ENCODE measurements at places on chromosomes 5 and 9.

DNA sequence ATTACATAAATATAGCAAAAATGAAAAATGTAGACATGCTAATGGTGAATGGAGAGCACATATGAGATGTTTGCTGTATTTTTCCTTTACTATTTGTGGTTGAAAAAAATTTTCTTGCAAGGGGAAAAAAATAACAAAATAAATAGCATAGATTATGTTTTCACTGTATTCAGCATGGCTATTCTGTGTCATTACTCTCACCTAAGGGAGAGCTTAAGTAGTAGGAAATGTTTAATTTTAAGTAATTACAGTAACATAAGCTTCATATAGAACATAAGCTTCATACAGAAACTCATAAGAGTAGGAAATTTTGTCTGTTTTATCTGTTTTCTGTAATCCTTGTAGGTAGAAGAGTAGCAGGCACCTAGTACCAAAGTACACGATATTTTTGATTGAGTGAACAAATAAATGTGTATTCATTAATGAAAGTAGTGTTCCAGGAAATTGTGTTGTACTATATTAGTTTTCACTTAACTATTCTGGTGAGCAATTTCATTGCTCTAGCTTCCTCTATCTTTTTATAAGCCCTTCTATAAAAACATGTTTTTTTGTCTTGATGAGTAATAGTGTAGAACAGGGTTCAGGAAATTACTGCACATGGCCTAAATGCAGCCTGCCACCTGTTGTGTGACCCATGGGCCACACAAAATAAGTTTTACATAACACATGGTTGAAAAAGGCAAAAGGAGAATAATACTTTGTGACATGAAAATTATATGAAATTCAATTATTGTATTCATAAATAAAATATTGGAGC lies 1025.0 kb upstream of the CDH10 start:
- no peaks in the 10 kb centered on the region for H3K27me3 ChIP-seq
- H3K4me3 ChIP-seq = no peak overlapping the region
- H3K36me3 ChIP-seq = no peaks in the 10 kb centered on the region
- DNase-seq = no peak
- H3K27ac ChIP-seq = no peak overlapping the region

DNA sequence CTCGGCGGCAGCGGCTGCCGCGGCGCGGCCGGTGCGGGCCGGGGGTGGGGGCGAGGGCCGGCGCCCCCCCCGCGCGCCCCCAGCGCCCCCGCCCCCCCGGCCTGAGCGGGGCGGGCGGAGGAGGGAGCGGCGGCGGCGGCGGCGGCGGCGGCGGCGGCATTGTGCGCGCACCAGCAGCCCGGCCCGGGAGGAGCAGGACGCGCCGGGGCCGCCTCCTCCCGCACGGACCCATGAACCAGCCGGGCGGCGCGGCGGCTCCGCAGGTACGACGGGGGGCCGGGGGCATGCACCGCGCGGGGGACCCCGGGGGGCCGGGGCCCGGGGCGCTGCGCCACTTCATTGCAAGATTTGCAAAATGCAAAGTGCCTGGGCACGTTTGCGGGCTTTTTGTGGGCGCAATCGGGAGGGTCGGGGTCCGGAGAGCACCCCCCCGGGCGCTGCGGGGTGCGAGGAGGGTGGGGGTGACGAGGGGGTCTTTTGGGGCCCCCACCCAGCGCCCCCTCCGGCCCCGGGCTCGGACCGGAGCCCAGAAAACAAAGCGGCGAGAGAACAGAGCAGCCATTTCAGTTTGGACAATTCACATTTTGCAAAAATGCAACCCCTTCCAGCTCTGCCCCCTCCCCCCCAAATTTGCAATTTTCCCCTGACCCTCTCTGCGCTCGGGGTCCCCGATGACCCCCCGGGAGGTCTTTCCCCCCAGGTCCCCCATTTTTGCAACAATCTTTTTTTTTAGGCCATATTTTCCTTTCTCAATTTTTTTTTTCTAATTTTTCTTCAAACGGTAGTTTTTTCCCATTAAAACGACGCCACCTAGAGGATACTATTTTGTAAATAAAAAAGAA lies at the start of gene ZNF618:
TSS of gene ZNF618 (plus strand) at position 159 of the 842 bp plus-strand sequence. CDS start at position 231, 72 bp downstream.
- H3K27me3 ChIP-seq = peaks cover 14% of the 10 kb centered on the region
- peak within 1 kb of the TSS; percentile 80 for H3K4me3 ChIP-seq
- no peak within 1 kb of the TSS for H3K27ac ChIP-seq
- DNase-seq = no peak

DNA sequence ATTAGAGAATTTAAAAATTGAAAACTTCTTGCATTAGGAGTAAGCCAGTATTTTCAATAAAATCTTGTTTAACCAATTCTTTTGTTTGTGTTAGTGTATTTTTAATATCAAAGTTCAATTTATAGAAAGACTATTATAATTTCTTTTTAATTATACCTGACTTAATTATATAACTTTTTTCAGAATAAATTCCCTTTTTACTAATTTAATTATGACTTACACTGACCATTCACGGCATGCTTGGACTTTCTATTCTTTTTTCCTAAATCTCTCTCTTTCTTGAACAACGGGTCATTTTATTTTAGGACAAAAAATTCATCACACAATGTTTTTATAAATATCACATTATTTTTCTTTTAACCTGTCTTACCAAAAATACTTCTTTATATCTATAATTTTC lies 555.3 kb upstream of the PTGER4 start:
- no peak overlapping the region for H3K27ac ChIP-seq
- peaks cover 10% of the 10 kb centered on the region for H3K36me3 ChIP-seq
- H3K27me3 ChIP-seq = no peaks in the 10 kb centered on the region

- no peaks in the 10 kb centered on the region for H3K4me1 ChIP-seq
- H3K27me3 ChIP-seq = peaks cover 11% of the 10 kb centered on the region
Measured at GRCh38 chr9:69971643-69972449, 71.8 kb upstream of the MAMDC2 start.

DNA sequence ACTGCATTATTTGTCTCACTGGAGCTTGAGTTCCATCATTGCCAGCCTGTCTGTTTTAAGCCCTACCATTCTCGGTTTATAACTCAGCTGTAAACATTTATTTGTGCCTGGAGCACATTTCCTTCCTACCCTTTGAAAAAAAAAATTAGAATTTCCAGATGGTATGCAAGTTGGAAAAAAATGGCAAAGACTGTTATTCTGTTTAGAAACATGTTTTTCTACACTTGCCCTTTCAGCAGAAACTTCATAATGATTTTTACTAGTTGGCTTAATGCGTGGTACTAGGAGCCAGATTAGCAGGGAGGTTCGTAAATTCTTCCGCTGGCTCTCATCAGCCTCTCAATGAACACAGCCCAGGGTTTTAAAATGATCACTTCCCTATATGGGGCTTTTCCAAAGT lies 238.8 kb upstream of the WWC1 start:
- H3K36me3 ChIP-seq = no peaks in the 10 kb centered on the region
- no peaks in the 10 kb centered on the region for H3K27me3 ChIP-seq

- H3K27ac ChIP-seq = no peak overlapping the region
- no peak overlapping the region for H3K4me3 ChIP-seq
Measured at GRCh38 chr9:124788542-124789217, 11.7 kb downstream of the OLFML2A start.

DNA sequence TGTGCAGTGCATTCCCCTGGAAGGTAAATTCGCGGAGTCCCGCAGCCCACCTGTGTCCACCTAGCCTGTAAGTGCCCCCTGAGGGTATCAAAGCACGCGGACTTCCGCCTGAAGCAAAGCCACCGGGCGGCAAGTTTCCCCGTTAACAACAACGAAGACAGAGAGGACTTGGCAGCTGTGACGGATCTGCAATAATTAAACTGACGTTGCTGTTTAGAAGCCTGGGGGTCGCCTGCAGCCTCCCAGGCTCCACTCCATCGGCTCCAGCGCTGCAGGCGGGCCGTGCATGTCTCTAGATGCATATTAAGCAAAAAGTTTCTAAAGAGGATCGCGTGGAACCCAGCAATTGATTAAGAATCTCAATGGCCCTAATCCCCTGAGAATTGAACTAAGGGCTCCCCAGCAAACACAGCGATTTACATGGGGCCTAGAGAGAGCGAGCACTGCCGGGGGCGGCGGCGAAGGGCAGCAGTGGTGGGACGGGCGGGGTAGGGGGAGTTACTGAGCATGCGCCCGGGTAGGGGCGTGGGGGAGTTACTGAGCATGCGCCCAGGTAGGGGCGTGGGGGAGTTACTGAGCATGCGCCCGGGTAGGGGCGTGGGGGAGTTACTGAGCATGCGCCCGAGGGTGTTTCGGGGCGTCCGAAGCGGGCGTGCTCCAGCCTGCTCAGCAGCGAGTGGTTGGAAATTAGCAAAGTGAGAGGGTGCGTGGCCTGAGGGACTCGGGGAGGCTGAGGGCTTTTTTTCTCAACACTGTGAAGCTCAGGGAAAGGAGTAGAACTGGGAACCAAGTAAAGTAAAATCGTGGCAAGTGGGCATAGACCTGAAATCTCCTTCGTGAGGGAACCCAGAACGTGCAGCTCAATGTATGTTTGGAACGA lies 255.2 kb downstream of the DOCK8 start:
- H3K36me3 ChIP-seq = peaks cover 7% of the 10 kb centered on the region
- peak overlapping the region; percentile 71 for H3K27ac ChIP-seq
- no peaks in the 10 kb centered on the region for H3K27me3 ChIP-seq
- H3K4me1 ChIP-seq = peaks cover 20% of the 10 kb centered on the region
- DNase-seq = peak; percentile 92

DNA sequence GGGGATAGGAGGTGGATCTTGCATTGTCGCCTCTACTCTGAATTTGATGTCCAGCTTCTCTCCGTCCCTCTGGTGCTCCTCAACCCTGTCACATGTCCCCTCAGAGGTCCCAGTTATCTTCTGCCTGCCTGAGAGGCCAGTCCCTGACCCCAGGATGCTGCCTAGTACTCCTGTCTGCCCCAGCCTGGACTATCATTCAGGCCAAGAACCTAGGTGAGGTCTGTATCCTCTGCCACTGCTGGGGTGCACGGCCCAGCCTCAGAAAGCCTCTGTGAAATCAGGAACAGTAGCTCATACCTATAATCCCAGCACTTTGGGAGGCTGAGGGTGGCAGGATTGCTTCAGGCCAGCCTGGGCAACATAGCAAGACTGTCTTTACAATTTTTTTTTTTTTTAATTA lies 8.6 kb downstream of the SPINK4 start:
- peaks cover 23% of the 10 kb centered on the region for H3K36me3 ChIP-seq
- DNase-seq = no peak
- H3K4me1 ChIP-seq = no peaks in the 10 kb centered on the region

- no peak overlapping the region for H3K27ac ChIP-seq
- H3K36me3 ChIP-seq = no peaks in the 10 kb centered on the region
- peaks cover 4% of the 10 kb centered on the region for H3K27me3 ChIP-seq
- no peak for DNase-seq
- peaks cover 9% of the 10 kb centered on the region for H3K4me1 ChIP-seq
Measured at GRCh38 chr9:120331913-120332312, 248.1 kb downstream of the CDK5RAP2 start.

GRCh38 chr5:158886086-158886485 lies 213.6 kb downstream of the EBF1 start:
- peaks cover 6% of the 10 kb centered on the region for H3K4me1 ChIP-seq
- no peaks in the 10 kb centered on the region for H3K36me3 ChIP-seq
- H3K27ac ChIP-seq = no peak overlapping the region
- no peak overlapping the region for H3K4me3 ChIP-seq
- no peak for DNase-seq

GRCh38 chr9:18502546-18502945 lies 28.6 kb downstream of the ADAMTSL1 start:
- H3K4me1 ChIP-seq = no peaks in the 10 kb centered on the region
- no peaks in the 10 kb centered on the region for H3K27me3 ChIP-seq
- H3K36me3 ChIP-seq = no peaks in the 10 kb centered on the region
- no peak overlapping the region for H3K4me3 ChIP-seq

DNA sequence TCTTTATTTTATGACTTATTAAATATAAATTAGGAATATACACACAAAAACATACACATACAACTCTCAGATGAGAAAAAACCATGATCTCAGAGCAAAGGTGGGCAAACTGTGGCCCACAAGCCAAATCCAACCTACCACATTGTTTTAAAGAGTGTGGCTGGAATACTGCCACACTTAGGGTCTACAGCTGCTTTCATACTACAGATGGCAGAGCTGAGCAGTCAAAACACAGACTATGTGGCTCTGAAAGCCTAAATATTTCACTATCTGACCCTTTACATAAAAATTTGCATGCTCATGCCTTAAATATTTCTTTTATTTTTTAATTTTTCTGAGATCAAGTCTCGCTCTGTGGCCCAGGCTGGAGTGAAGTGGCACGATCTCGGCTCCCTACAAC lies 28.3 kb downstream of the LEAP2 start:
- H3K27me3 ChIP-seq = no peaks in the 10 kb centered on the region
- no peak overlapping the region for H3K27ac ChIP-seq

DNA sequence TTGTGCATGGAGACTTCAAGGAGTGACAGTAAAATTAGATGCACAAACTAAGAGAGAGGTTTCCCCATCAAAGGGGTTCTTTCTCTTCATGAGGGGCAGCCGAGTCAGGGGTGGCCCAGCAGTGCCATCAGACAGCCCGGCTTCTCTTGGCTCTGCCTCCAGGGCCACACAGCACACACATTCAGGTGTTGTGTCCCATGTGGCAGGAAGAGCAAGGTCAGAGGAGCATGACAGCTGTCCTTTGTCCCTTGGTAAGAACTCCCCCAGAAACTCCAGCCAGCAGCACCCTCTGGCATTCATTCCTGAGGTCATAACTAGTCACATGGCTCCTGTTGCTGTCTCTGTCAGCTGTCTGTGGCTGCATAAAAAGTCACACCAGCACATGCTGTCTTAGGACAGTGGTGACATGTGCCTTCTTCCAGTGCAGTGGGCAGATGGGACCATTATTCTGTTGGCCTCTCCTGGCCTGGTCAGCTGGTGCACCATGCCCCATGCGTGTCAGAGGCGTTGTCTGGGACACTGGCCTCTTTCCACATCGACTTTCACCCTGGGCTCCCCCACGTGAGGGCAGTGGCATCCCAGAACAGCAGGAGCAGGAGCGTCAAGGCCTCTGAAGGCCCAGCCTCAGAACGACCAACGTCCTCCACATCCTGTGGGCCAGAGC lies 78.4 kb upstream of the OTULINL start:
- no peaks in the 10 kb centered on the region for H3K27me3 ChIP-seq
- no peaks in the 10 kb centered on the region for H3K4me1 ChIP-seq
- no peak overlapping the region for H3K4me3 ChIP-seq
- H3K36me3 ChIP-seq = no peaks in the 10 kb centered on the region
- H3K27ac ChIP-seq = no peak overlapping the region

GRCh38 chr5:15027764-15028163 lies 156.2 kb upstream of the ANKH start:
- no peak for DNase-seq
- H3K27ac ChIP-seq = no peak overlapping the region
- peaks cover 3% of the 10 kb centered on the region for H3K4me1 ChIP-seq
- no peaks in the 10 kb centered on the region for H3K36me3 ChIP-seq
- no peak overlapping the region for H3K4me3 ChIP-seq

- H3K36me3 ChIP-seq = no peaks in the 10 kb centered on the region
- no peak overlapping the region for H3K27ac ChIP-seq
- H3K4me3 ChIP-seq = no peak overlapping the region
- H3K4me1 ChIP-seq = no peaks in the 10 kb centered on the region
- no peak for DNase-seq
- peaks cover 3% of the 10 kb centered on the region for H3K27me3 ChIP-seq
Measured at GRCh38 chr5:174990909-174991308, 266.5 kb downstream of the MSX2 start.

- peaks cover 2% of the 10 kb centered on the region for H3K4me1 ChIP-seq
- no peaks in the 10 kb centered on the region for H3K27me3 ChIP-seq
- H3K4me3 ChIP-seq = no peak overlapping the region
- no peak overlapping the region for H3K27ac ChIP-seq
Measured at GRCh38 chr9:120659209-120659608, 55.1 kb downstream of the MEGF9 start.

Data from activated naive CD4-positive, alpha-beta T cell treated with anti-CD3 and anti-CD28 coated beads for 36 hours (primary cell).